ENCODE measurements at places on chromosomes 5 and 9. TPM values are rescaled to one million over a fixed set of nuclear protein-coding genes. Genes with fewer than 3 reads are reported as not detected.

The CD14 gene
- 6.6 TPM for total RNA-seq

The THBS4 gene
- total RNA-seq: 1.00 TPM

The OMD gene
- total RNA-seq: not detected

The ZNF608 gene
- 1.4 TPM for total RNA-seq

The CCDC183 gene
- under 0.01 TPM for total RNA-seq

The LCN9 gene
- not detected for total RNA-seq

The LCNL1 gene
- not detected for total RNA-seq

The CPLANE1 gene
- 18.3 TPM for total RNA-seq

The MEGF9 gene
- total RNA-seq: 22.9 TPM

The PCDHB12 gene
- total RNA-seq: 0.28 TPM

The PCDHA1 gene
- under 0.01 TPM for total RNA-seq

The LHX3 gene
- total RNA-seq: not detected

The RMRP gene
- total RNA-seq: 104,493 TPM

The ADAMTS19 gene
- total RNA-seq: 0.21 TPM

The ZNF879 gene
- total RNA-seq: 5.5 TPM

The FBP2 gene
- not detected for total RNA-seq

The F12 gene
- total RNA-seq: 9.8 TPM

The SLCO6A1 gene
- total RNA-seq: 0.21 TPM

The SPINK13 gene
- not detected for total RNA-seq

The SH3PXD2B gene
- total RNA-seq: 47.7 TPM

The IL3 gene
- not detected for total RNA-seq

The FSD1L gene
- total RNA-seq: 8.4 TPM

The DBH gene
- not detected for total RNA-seq

The ZMAT2 gene
- 67.0 TPM for total RNA-seq

The EMB gene
- total RNA-seq: 36.0 TPM

The ALDH1A1 gene
- 32.2 TPM for total RNA-seq

The FGF1 gene
- total RNA-seq: under 0.01 TPM

The IFNE gene
- 3.4 TPM for total RNA-seq

The PCDHGA7 gene
- total RNA-seq: under 0.01 TPM

The CD72 gene
- total RNA-seq: 1.0 TPM

The EGR1 gene
- total RNA-seq: 45.4 TPM

The RGMB gene
- 18.0 TPM for total RNA-seq

The ST6GALNAC6 gene
- total RNA-seq: 21.5 TPM

The KCNV2 gene
- not detected for total RNA-seq

The TMEM215 gene
- not detected for total RNA-seq

The LRRC26 gene
- total RNA-seq: 2.1 TPM

The SHISAL2B gene
- total RNA-seq: not detected

The SLIT3 gene
- 1.4 TPM for total RNA-seq

The BHMT2 gene
- not detected for total RNA-seq

The SPAG8 gene
- not detected for total RNA-seq
